ENCODE measurements at places on chromosomes 1 and 21.

DNA sequence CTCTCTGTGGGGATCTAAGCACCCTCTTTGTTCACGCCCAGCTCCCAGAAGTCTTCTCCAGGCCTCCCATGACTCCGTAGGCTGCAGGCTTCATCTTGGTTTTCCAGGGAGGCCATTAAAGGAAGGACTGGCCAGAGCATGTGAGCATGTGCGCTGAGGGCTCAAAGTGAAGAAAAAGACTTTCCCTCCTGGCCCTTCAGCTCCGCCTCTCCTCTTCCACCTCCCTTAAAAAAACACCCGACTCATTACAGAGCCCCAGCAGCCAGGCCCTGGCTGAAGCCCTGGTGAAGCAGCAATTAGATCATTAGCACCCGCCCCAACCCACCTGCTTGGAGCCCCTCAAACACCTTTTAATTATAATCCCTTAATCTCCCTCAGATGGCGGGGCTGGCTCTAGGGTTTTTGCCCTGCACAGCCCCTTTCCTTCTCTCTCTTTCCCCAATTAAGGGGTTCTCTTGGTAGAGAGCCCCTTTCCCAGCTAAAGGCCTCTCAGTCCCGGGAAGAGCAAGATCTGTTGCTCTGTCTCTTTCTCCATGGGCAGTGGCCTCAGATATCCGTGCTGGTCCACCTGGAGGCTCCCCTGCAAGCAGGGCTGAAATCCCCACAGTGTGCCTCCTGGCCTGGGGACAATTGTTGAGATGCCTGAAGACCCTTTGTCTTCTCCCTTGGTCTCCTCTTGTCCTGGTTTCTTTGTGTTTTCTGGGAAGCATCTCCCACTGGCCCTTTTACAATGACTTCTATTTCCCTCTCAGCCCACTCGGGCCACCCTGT lies 30.5 kb downstream of the RHBG start:
- DNase-seq = no peak

GRCh38 chr1:9909234-9910046 lies 629 bp downstream of the CTNNBIP1 start:
- DNase-seq = no peak

GRCh38 chr21:37974081-37974480 lies 57.8 kb upstream of the KCNJ6 start:
- DNase-seq = no peak

DNA sequence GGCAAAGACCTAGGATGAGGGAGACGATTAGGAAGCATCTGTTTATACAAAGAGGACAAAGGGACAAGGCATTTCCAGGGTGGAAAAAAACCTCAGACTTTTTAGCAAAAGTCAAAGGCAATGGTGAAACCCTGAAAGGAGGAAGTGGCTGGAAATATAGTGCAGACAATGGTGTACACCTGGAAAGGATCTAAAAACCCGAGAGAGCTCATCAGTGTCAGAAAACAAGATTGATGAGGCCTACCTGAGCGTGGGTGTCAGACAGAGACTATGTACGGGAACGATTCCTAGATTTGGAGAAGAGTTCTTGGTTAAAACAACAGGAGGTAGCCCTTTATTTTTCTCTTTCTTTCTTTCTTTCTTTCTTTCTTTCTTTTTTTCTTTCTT lies 68.8 kb upstream of the HUNK start:
- no peak for DNase-seq

GRCh38 chr1:10751561-10752085 lies 44.8 kb downstream of the CASZ1 start:
- DNase-seq = no peak

DNA sequence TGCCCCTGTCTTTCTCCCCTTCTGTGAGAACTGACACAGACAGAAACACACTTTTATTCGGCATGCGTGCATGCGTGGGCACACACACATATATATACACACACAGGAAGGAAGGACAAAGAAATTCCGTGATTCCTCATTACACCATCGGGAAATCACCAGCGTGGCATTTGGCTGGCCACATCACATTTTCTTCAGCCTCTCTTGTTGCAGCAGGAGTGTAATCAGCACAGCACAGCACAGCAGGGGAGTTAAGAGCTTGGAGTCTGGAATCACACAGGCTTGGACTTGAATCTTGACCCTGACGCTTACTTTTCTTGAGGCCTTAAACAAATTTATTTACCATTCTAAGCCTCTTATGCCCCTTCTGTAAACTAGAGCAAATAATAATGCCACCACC lies 45.3 kb upstream of the EPHA8 start:
- no peak for DNase-seq

DNA sequence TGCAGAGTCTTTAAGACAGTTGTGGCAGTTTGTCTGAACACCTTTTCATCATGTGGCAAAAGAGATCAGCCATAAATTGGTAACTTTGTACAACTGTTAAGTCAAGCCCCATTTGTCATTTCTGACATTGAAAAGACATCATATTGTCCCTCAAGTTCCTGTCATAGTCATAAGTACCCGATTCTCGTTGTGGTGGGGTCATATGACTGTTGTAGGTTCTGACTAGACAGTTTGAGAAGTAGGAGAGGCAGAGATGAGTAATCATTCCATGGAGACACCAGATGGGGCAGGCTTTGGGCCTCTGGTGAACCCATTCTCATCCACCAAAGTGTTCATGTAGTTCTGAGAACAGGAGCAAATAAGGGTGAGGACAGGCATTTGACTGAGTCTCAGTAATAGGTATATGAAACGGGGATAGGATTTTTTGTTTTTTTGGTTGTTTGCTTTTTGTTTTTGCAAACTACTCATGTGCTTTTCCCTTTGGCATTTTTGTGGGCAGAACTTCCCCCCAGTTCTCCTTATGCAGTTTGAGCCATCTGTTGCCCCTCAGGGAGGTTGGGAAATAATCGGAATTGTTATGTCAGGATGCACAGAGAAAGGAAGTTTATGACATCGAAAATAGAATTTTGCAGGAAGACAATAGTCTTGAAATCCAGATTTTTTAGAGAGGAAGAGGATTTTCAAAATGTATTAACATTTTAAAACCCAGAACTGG lies 86.9 kb upstream of the KCNE2 start:
- DNase-seq = no peak

- no peak for DNase-seq
Measured at GRCh38 chr1:247905910-247906503, 10.6 kb downstream of the OR2W3 start.

DNA sequence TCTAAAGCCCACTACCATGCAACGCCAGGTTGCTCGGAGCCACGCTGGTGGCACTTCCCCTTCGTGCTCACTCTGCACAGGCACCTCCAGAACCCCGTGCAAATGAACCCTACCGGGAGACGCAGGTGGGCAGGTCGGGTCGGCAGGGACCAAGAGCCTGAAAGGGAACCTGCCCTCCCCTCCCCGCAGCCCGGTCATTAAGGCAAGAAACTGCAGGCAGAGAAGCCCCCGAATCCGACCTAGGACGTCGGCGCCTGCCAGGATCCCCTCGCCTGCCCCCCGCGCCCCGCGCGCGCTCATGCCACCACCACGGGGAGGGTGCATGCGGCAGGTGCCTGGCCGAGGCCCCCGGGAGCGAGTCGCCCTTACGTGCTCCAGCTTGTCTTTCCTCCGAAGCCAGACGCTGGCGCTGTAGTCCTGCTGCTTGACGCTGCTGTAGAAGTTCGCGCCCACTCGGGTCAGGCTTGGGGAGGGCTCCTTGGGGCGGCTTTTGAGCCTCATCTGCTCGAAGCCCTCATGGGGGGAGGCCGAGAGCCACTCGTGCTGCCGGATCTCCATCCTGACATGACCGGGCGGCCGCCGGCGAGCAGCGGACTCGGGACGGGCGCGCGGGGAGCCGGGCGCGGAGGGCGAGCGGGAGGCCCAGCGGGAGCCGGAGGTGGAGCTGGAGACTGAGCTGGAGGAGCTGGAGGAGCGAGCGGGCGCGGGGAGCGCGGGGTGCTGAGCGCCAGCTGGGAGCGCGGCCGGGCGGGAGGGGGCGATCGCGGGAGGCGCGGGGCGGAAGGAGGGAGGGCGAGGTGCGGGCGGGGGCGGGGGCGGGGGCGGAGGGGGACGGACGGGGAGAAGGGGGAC lies 552 bp downstream of the PLD5 start:
- peak; percentile 73 for DNase-seq

DNA sequence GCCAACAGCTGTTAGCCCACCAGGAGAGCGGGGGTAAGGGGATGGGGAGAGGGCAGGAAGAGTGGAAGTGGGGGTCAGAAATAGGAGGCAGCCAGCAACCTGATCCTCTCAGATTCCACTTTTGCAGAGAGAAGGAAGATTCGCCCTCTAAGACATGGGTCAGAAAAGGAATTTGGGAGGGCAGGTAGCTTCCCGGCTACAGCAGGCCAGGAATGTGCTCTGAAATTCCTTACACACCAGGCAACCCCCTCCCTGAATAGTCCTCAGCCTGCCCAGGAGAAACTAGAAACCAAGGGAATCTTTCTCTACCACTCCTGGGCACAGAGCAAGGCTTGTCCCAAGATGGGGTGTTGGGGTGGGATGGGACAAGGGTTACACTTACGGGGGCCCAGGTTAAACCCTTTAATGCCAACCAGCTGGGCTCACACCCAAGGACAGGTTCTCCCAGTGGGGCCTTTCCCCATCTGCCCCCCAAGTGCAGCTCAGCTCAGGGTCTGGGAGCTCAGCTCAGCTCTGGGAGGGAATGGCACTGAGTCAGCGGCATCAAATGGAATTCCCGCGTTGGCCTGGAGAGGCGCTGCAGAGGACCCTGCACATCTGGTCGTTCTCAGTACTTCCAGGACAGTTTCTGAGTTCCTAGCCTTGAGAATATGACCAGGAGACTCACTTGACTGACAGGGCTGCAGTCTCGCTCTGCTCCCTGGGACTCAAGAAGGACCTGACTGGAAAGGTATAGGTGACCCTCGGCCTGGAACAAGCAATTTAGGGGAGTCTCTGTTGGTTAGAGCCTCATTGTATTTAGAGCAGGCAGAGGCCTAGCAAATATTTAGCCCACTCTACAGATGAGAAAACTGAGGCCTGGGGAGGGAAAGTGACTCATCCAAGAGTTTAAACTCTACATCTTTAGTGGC lies 761 bp downstream of the TNNT2 start:
- DNase-seq = no peak

GRCh38 chr1:205315008-205315618 lies 6.4 kb downstream of the NUAK2 start:
- DNase-seq = no peak

GRCh38 chr21:24941316-24942185 lies 665.7 kb downstream of the MRPL39 start:
- DNase-seq = no peak

DNA sequence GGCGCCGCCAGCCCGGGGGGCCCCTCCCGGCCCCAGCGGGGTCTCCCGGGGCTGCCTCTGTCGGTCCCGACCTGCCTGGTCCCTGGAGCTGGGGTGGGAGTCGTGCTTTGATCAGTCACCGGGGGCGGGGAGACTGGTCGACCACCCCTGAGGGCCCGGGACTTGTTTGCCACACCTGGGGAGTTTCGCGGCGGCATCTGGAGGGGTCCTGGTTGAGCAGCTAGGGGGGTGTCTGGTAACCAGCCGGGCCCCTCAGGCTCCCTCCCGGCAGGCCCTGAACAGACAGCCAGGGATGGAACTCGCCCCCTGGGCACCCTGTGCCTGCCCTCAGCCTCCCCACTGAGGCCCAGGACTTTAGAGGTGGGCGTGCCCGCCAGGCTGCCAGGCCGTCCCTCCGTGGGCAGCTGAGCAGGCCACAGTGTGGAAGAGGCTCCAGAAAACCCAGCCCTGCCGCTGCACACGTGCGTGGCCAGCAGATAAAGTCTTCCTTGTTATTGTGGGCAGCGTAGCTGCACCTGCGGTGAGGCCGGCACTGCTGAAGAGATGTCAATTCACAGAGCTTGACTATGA lies 13.3 kb upstream of the SAMD11 start:
- no peak for DNase-seq

- no peak for DNase-seq
Measured at GRCh38 chr1:95006681-95007080, 66.1 kb downstream of the ALG14 start.

- DNase-seq = no peak
Measured at GRCh38 chr1:52679048-52679447, 19.1 kb downstream of the COA7 start.

DNA sequence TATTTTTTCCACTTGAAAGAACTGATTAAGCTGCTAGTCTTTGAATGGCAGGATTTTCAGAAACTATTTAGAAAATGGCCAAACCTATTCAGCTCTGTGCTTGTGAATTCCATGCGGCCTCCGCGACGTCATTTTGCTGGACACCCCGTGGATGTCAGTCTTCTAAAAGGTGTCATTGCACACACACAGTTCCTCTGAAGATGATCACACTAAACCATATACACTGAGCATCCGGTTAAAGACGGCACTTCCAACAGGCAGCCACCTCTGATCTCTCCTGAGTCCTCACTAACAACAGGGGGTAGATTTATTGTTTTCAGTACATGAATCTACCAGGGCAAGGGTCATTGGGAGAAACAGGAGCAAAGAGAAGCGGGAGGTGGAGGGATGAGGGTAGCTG lies 9.1 kb downstream of the CFAP74 start:
- DNase-seq = no peak

DNA sequence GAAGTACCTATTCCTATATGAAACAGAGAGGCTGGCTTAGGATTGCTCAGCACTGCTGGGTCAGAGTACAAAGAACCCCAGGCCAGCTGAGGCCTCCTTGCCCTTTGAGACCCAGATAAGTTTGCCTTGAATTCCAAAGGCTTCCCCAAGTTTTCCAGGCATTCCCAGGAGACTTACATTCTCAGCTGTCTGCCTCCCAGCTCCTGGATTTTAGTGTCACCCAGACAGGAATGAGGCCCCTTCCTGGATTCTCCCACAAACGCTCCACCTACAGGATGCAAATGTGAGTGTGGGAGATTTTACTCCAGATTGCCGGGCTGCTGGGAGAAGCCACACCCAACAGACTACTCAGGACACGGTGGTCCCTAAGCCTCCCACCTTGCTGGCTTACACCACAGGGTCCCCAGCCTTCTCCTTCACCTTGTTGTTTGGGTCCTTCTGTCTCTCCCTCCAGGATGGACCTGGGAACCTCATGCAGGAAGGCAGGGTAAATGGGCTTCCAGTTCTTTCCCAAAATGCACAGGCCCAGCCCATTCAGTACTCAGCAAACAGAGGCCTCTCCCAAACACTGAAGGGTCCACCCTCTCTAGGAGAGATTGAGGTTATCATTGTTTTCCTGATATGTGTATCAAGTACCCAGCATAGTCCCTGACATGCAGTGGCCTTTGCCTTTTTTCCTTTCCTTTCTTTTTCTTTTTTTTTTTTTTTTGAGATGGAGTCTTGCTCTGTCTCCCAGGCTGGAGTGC lies 10.6 kb downstream of the RHBG start:
- DNase-seq = no peak

GRCh38 chr21:36646645-36647044 lies 52.3 kb upstream of the SIM2 start:
- no peak for DNase-seq

DNA sequence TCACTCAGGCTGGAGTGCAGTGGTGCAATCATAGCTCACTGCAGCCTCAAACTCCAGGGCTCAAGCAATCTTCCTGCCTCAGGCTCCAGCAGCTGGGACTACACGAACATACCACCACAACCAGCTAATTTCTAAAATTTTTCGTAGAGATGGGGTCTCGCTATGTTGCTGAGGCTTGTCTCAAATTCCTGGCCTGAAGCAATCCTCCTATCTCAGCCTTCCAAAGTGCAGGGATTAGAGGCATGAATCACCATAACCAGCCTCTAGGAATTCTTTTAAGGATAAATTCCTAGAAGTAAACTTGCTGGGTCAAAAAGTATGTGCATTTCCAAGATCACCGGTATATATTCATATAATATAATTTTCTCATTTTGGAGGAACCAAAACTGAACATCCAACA lies 17.6 kb upstream of the HUNK start:
- DNase-seq = no peak
